ENCODE measurements at places on chromosomes 2 and 18.

DNA sequence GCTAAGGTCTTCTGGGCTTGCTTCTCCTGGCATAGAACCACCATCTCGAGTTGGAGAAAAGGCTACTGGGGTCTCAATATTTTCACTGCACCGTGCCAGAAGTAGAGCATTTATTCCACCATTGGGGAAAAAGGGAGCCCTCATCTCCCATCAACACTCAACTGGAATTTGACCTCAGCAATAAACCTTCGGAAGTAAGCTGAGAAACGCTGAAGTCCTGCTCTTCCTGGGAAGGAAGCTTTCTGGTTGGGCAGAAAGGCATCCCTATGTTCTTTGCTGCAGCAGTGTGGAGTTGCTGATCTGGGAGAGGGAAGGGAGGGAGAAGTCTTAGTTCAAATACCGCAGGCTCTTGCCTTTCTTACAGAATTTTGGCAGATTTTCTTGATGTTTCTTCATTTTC lies 368.8 kb downstream of the NUP35 start:
- no peak for DNase-seq

DNA sequence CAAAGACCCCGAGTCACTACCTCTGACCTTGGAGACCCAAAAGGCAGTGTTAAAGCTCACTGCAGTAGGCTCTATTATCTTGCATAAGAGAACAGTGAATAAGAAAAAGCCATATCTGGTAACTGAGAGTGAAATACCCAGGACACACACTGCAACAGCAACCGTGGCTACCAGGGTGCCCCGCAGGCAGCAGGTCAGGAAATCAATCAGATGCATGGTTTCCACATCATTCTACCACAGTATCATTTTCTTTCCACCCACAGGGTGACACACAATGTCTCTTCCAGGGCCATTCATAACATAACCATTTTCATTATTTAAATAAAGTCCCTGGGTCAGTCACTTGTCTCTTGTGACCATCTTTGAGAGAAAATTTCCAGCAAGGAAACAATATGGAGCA lies 131.3 kb downstream of the CCBE1 start:
- DNase-seq: no peak

DNA sequence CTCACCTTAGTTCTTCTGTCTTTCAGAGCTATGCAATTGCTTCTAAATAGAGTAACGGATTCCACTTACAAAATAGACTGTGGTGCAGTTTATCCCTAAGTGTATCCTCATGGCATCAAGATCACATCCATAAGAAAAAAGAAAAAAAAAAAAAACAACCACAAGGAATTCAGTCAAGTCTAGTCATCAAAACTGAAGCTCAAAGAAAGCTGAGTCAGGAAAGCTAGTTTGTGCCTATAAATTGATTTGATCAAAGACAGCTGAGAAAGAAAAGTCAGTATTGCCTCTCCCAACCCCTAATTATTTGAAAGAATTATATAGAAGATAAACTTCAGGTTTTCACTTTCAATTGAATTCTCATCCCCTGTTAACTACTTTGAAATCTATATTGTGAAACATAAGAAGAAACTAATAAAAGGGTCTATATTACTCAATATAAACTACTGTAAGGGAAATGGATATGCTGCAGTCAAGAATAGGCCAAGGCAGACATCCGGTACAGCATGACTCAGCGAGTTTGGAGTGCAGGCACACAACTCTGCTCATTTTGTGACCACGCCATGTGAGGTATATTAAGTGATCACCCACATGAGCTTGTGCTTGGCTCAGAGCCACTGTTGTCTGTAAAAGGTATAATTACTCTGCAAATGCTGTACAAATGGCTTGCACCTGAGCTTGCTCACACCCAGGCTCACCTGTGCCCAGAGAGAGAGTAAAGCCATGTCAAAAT lies 568.1 kb upstream of the CRIM1 start:
- DNase-seq: no peak

DNA sequence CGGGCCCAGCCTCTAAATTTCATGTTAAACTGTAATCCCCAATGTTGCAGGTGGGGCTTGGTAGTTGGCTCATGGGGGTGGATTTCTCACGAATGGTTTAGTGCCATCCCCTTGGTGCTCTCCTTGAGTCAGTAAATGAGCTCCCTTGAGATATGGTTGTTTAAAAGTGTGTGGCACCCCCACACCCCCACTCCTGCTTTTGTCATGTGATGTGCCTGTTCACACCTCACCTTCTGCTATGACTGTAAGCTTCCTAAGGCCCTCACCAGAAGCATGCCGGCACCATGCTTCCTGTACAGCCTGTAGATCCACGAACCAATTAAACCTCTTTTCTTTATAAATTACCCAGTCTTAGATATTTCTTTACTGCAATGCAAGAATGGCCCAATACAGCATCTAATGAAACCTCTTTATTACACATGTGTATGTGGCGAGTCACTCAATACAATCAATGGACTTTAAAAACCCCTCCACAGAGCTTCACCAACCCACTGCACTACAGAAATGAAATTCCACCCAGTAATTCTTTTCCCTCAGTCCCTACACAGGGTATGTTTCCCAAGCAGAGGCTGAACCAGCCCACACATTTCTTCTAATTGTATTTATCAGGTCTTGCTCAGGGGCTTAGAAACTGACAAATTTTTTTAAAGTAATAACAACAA lies 47.3 kb downstream of the WDFY1 start:
- DNase-seq: no peak

DNA sequence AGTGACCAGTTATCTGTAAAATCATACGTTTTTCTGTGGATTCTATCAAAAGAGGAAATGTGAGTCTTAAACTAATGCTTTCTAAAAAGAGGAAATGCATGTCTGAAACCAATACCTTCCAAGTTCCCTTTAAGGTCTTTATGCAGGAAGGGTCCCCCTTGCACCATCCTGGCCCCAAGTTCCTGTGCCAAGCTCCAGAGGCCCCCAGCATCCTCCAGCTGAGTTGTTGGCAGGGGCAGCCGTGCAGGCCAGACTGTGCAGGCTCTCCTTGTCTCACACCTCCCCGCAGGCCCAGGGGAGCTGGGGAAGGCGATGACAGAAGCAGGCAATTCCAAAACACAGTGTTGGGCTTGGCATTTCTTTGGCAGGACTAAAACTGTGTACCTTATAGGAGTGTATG lies 39.2 kb downstream of the DPYSL5 start:
- no peak for DNase-seq

GRCh38 chr2:71891719-71892422 lies 255.8 kb downstream of the CYP26B1 start:
- no peak for DNase-seq

GRCh38 chr2:233081731-233082221 lies 21.6 kb downstream of the INPP5D start:
- DNase-seq: no peak

DNA sequence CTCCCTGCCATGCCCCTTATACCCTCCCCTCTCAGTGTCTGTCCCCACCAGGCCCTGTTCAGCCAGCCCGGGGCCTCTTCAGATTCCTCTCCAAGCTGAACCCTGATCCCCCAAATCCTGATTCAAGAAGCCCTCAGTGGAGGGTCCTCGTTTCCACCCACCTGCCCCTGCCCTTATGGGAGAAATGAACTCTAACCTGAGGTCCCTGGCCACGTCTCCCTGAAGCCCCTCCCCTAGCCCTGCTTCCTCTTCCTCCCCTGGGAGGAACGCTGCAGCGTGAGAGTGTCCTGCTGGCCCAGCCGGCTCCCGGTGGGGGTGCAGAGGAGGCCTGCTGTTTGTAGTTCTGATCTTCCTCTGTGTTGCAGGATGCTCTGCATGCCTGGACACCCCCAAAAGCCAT lies 56.7 kb upstream of the GLI2 start:
- no peak for DNase-seq

DNA sequence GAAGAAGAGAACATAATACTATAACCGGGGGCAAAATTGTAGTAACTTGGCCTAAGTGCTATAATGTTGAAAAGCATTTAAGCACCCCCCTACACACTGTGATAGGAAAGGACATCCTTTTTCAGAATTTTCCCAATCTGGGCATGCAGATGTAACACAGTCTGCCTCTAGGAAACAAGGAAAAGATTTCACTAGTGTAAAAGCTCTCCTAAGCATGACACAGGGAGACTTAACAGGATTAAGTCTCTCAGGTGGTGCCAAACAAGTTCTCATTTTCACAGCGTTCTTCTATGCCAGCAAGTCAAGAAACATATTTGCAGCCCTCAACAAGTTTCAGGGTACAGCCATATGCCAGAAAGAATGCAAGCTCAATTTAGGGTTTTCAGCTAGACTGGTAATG lies 53.0 kb downstream of the NCKAP5 start:
- DNase-seq: no peak

- peak; percentile 65 for DNase-seq
Observed at GRCh38 chr2:7467782-7468447, 550.7 kb downstream of the RNF144A start.

- no peak for DNase-seq
Observed at GRCh38 chr2:15620857-15621471, 29.3 kb downstream of the DDX1 start.

DNA sequence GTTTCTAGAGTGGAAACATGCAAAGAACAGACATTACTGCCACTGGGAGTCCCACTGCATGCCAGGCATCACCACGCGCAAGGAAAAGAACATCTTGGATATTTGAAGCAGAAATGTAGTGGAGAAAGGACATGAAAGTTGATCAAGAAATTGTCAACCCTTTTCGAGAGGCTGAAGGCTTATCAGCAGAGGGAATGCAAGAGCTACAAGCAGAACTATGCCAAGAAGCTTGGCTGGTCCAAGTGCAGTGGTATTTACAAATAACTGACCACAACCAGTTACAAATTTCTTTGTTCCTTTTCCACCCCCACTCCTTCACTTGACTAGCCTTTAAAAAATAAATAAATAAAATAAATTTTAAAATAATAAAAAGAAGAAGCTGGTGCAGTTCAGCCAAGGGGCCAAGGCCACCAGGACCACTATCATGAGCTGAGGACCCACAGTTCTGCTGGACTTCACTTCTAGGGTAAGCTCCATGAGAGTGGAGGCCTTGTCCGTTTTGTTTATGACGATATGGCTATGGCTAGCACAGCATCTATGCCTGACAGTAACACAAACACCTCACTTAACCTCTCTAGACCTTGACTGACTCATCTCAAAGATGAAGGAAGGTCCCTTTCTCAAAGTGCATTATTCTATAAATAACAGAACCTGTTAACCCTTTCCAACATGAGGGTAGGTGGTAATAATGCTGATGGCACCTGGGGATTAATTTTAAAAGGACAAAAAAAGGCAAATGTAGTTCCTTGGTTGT lies 20.9 kb downstream of the MARCHF4 start:
- DNase-seq: no peak

DNA sequence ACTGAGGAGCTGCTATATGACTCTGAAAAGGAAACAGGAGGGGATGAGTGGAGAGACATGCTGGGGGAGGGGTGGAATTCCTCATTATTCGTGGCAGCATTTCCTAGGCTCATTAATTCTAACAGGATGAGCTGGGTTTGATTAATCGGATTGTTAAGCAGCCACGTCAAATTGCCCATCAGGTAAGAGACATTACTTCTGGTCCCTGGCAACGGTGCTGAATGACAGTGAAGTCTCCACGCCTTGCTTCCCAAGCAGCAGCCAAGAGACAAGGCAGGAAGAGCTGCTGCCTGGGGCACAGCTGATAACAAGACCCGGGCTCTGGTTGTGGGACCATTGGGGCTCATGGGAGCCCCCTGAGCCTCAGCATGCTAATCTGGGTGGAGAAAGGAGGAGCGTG lies 86.6 kb downstream of the MARCHF4 start:
- DNase-seq: no peak

DNA sequence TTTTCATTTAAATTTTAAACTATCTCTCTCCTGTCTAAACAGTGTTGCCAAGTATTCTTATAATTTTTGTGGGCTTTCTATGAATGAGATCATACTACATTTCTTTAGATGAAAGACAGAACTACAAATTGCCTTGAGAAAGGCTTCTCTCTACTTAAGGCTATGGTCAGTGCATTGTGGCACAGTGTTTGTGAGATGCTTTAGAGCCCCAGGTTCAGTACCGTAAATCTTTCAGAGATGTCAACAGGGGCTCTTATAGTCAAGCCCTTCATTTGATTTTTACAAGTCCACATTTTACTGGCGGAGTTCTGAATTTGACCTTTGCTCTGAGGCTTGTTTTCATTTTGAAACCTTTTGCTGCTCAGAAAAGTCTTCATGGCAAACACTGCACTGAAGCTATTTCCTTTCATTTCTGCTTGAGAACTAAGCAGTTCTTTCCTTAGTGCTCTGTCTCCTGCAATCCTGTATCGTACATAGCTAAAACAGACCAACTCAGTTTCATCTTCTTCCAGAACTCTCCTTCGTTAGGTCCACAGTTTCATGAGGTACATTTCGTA lies 175.2 kb downstream of the NYAP2 start:
- no peak for DNase-seq

DNA sequence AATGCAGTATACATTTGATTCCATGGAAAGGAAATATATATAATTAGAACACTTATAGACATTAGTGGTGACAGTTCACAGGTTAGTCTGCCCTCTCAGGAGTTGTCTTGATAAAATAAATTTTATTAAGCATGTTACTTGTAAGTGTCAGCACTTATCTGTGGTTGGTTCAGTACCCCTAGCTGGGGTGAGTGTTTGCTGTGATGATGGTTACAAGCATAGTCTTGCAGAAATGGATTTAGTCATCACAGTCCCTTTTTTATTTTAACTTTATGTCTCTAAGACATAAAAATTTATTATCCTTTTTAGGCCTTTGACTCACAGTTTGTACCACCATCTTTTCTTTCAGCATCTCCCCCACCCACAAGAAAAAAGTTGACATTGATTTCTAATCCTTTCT lies 52.1 kb downstream of the NCK2 start:
- no peak for DNase-seq

DNA sequence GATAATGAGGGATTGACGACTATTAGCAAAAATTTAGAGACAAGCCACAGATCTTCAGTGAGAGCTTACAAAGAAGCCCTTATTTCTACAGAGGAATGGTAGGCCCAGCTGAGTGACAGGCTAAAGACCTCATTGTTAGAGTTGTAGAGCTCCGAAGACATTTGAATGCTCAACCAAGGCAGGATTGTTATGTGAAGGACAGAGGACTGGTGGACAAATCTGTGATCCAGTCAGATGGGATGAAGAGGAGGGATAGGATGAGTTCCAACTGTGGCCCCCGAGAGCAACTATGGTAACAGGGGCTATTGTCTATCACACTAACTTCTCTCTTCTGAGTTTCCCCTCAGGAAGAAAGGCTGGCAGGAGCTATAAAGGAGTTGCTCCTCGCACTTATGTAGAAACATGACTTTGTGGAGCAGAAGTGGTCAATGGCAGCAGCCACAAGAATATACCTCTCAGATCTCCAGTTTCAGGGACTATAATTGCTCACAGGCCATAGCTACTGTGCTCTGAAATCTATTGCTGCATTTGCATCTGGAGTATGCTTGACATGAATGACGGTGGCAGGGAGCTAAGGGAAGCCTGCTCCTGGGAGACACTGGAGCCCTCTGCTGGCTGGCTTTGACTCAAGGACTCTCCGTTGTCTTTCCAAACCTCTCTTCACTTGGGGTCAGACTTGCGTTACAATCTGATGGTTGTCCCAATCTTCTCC lies 50.3 kb upstream of the GREB1L start:
- DNase-seq: no peak

- no peak for DNase-seq
Observed at GRCh38 chr18:73462092-73462491, 594.3 kb upstream of the NETO1 start.
